Esophagus muscularis mucosa (tissue), 4 donors: ENCODE measurements at places on chromosomes 1 and 21. TPM values are rescaled to one million over a fixed set of nuclear protein-coding genes. Genes with fewer than 3 reads are reported as not detected.

Gene RGS13
- total RNA-seq: 4.3 TPM

Gene ZYG11A
- not detected for total RNA-seq

Gene GREM2
- total RNA-seq: 2.8 TPM

Gene C4BPA
- total RNA-seq: under 0.01 TPM

Gene PLA2G2E
- not detected for total RNA-seq

Gene FCN3
- 8.6 TPM for total RNA-seq

Gene CLCN6
- 19.7 TPM for total RNA-seq

Gene CR1
- 1.7 TPM for total RNA-seq

Gene ARHGAP30
- total RNA-seq: 4.6 TPM

Gene RIPPLY3
- total RNA-seq: not detected

Gene OR2L3
- total RNA-seq: not detected

Gene CD164L2
- not detected for total RNA-seq

Gene S100A1
- 12.4 TPM for total RNA-seq

Gene KRTAP13-3
- total RNA-seq: not detected

Gene CDK18
- 12.9 TPM for total RNA-seq

Gene TNNT2
- not detected for total RNA-seq

Gene FMO1
- not detected for total RNA-seq

Gene PTGS2
- 2.7 TPM for total RNA-seq

Gene DPH2
- 19.5 TPM for total RNA-seq

Gene FOXD2
- total RNA-seq: 0.57 TPM

Gene TMEM61
- total RNA-seq: 0.66 TPM

Gene NUAK2
- total RNA-seq: 0.42 TPM

Gene NR1I3
- total RNA-seq: not detected

Gene BCAN
- total RNA-seq: 0.99 TPM

Gene SH2D1B
- total RNA-seq: not detected

Gene BGLAP
- not detected for total RNA-seq

Gene FCRL6
- not detected for total RNA-seq

Gene RABIF
- total RNA-seq: 4.5 TPM

Gene CLDN19
- total RNA-seq: 1.9 TPM

Gene DYNLT5
- total RNA-seq: 1.2 TPM

Gene ARHGEF16
- 0.42 TPM for total RNA-seq

Gene ATAD3B
- total RNA-seq: 10.0 TPM

Gene C1orf146
- not detected for total RNA-seq

Gene SAMSN1
- total RNA-seq: 2.9 TPM

Gene KIF14
- under 0.01 TPM for total RNA-seq

Gene TP73
- not detected for total RNA-seq

Gene MCOLN2
- 0.23 TPM for total RNA-seq

Gene C21orf58
- 0.50 TPM for total RNA-seq

Gene PGLYRP3
- total RNA-seq: not detected

Gene HPCAL4
- not detected for total RNA-seq

Gene PTCH2
- total RNA-seq: 0.66 TPM

Gene PTPN22
- 2.3 TPM for total RNA-seq

Gene TMCO1
- total RNA-seq: 45.7 TPM

Gene TCHH
- under 0.01 TPM for total RNA-seq

Gene ARHGAP29
- 26.7 TPM for total RNA-seq

Gene SYCP1
- total RNA-seq: not detected
